ENCODE measurements at places on chromosomes 7 and 10. TPM values are rescaled to one million over a fixed set of nuclear protein-coding genes. Genes with fewer than 3 reads are reported as not detected.

- no peaks in the 10 kb centered on the region for H3K27me3 ChIP-seq
- peaks cover 7% of the 10 kb centered on the region for H3K4me1 ChIP-seq
- peak within 1 kb of the TSS; percentile 53 for H3K4me3 ChIP-seq
- peak; percentile 87 for DNase-seq
- no peaks in the 10 kb centered on the region for H3K36me3 ChIP-seq
- H3K27ac ChIP-seq: peak within 1 kb of the TSS; percentile 84
Observed at GRCh38 chr10:89391907-89392756, at the start of gene IFIT1. IFIT1 (plus strand) TSS chr10:89392623; CDS start chr10:89392713, 90 bp downstream.

DNA sequence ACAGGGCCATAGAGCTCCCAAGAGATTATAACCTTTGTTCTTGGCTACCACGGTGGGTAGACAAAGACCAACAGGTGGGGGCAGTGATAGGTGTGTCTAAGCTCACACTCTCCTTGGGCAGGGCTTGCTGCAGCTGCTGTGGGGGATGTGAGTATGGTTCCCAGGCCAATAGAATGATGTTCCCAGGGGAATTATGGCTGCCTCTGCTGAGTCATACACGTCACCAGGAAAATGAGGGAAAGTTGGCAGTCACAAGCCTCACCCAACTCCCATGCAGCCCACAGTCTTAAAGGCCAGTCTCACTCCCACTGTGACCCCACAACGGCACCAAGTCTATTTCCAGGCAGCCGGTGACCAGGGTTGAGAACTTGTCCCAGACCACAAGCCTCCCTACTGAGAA, 453.4 kb upstream of the PODXL start:
- DNase-seq: no peak
- H3K27ac ChIP-seq: no peak overlapping the region
- H3K4me3 ChIP-seq: no peak overlapping the region

DNA sequence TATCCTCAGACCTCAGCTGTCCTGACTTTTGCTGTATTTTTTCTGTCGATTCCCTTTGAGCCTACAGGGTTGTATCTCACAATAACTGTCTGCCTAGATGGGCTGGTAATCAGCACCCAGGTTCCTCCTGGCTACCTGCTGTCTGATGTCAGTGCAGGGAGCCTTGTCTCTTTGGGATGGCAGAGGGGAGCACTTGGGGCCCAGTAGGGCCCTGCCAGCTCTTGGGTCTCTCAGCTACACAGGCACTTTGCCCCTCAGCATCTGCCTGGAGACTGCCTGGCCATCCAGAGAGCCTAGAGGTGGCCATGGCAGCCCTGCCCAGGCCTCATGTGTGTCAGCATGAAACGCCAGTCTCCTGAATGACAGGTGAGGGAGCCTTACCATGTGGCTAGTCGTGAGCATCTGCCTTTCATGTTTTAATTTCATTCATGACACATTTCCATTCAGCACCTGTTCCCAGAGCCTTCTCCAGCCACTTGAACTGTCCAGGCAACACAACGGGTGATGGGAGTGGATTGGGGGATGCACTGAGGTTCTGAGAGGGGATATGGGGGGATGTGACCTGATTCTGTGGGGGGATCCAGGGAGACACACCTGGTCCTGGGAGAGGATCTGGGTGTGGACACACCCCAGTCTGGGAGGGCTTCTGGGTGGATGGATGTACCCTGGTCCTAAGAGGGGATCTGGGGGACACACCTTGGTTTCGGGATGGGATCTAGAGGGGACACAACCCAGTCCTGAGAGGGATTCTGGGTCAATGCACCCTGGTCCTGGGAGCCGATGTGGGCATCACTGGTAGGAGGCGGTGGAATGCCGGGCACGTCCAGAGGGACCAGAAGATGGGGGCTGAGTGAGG, 21.9 kb downstream of the ADCY1 start:
- no peak overlapping the region for H3K4me3 ChIP-seq
- H3K4me1 ChIP-seq: no peaks in the 10 kb centered on the region
- H3K36me3 ChIP-seq: no peaks in the 10 kb centered on the region

GRCh38 chr10:91613411-91614187, 19.3 kb downstream of the PPP1R3C start:
- H3K36me3 ChIP-seq: no peaks in the 10 kb centered on the region
- no peak overlapping the region for H3K27ac ChIP-seq
- no peaks in the 10 kb centered on the region for H3K27me3 ChIP-seq
- no peak overlapping the region for H3K4me3 ChIP-seq
- DNase-seq: no peak
- no peaks in the 10 kb centered on the region for H3K4me1 ChIP-seq

GRCh38 chr7:139772115-139772514, 5.7 kb downstream of the HIPK2 start:
- no peak overlapping the region for H3K4me3 ChIP-seq
- H3K27ac ChIP-seq: no peak overlapping the region
- no peak for DNase-seq
- H3K36me3 ChIP-seq: peaks cover 22% of the 10 kb centered on the region

The HOXA11 gene
- not detected for total RNA-seq

The GNAT3 gene
- 0.19 TPM for total RNA-seq
